ENCODE measurements at places on chromosomes 1 and 21.
A peak's percentile ranks its signal among the peaks of the same experiment; 100 is the strongest.

DNA sequence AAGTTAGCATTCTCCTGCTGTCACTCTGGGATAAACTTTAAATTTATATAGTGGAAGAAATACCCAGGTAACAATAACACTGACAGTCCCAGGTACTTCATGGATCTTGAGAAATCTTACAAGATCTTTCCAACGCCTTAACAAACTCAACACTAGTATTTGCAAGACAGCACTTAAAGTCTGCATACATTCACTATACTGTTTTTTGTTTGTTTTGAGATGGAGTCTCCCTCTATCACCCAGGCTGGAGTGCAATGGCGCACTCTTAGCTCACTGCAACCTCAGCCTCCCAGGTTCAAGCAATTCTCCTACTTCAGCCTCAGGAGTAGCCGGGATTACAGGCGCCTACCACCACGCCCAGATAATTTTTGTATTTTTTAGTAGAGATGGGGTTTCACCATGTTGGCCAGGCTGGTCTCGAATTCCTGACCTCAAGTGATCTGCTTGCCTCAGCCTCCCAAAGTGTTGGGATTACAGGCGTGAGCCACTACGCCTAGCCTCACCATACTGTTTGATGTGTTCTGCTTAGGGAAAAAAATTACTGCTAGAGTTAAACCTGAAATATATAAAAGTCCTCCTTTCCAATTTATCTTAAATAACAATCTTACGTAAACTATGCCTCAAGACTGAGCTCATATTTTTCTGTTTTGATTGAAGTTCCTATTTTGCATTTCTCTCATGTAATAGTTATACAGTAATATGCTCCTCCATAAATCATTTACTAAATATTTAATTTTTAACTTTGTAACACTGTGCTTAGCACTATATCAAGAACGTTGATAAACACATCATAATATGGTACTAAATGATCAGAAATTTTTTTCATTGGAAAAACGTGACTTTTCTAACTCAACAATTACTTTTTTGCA lies 17.5 kb downstream of the EYA3 start:
- DNase-seq: no peak

DNA sequence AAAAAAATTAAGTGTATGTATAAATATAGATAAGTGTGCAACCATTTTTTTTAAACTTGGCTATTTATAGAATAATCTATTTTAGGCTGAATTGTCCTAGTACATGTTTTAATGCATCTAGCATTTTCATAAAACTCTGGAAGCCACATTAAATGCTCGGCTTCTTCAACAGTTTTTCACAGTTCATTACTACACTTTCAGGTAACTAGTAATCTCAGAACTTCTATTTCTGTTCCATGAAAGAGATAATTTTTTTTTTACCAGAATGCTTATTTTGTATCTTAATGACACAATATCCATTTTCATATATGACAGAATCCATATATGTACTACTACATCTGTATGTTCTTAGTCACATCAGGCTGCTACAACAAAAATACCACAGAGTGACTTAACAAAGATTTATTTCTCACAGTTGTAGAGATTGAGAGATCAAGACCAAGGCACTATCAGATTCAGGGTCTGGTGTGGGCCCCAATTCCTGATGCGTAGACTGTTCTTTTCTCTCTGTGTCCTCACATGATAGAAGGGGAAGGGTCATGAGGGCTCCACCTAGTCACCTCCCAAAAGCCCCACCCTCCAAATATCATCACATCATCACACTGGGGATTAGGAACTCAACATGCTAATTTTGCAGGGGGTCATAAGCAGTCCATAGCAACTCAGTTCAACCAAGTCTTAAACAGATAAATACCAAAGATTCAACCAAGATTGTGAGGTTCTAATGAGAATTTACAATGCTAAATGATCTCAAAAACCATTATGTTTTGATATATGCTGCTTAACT lies 43.1 kb downstream of the ARHGAP29 start:
- no peak for DNase-seq

- DNase-seq: no peak
Measured at GRCh38 chr1:13735168-13735930, 35.4 kb downstream of the PRDM2 start.

GRCh38 chr1:50978144-50978851 lies 8.3 kb downstream of the CDKN2C start:
- peak; percentile 21 for DNase-seq

- no peak for DNase-seq
Measured at GRCh38 chr1:33436557-33437285, 5.8 kb upstream of the PHC2 start.

- DNase-seq: no peak
Measured at GRCh38 chr1:219347921-219348391, 174.3 kb downstream of the LYPLAL1 start.

GRCh38 chr21:32477424-32477745 lies 64.9 kb downstream of the EVA1C start:
- DNase-seq: no peak

- no peak for DNase-seq
Measured at GRCh38 chr1:67059346-67059745, 5.4 kb upstream of the SLC35D1 start.

- no peak for DNase-seq
Measured at GRCh38 chr1:35178874-35179380, 14.0 kb downstream of the SFPQ start.

GRCh38 chr1:63322944-63323864 lies 837 bp downstream of the FOXD3 start:
- no peak for DNase-seq

DNA sequence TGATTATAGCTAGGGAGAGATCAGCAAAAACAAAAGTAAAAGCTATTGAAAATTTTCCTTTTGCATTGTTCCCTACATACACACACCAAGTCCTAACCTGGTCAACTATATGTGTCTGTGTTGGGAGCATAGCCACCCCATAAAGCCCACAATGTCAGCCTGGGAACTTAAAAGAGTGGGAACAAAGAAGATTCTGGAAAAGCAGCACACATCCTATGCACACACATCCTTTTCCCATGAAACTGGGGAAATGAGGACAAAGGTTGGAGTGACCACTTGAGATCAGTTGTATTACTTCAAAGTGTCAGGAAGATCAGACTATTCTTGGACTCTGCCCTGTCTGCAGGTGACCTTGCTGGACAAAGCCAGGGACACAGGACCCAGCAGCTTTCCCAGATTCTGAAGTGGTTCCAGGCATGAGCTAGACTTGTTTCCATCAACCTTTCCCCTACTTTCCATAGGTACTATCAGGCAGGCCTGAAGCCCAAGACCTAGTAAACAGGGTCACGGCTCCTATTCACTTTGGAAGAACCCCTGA lies 15.9 kb downstream of the TXNIP start:
- DNase-seq: no peak

- DNase-seq: no peak
Measured at GRCh38 chr1:23548704-23549143, 10.6 kb downstream of the ID3 start.

DNA sequence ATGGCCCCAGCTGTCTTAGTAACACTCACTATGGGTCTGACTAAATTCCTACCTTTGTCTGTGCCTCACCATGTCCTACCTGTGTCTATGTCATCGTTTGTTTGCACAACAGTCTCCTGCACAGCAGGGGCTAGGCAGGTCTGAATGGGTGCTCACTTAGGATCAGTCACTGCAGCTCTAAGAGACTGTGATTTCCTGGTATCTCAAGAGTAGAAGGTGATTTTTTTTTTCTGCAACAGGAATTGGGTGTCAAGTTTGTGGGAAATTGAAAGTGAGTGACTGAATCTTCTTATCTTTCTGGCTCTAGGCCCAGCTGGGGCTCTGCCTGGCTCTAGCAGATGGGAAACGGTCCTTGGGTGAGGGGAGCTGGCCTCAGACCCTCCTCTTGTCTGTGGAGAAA lies 46.4 kb upstream of the TRABD2B start:
- no peak for DNase-seq

- no peak for DNase-seq
Measured at GRCh38 chr1:162627662-162628296, 4.5 kb upstream of the DDR2 start.

GRCh38 chr1:2785631-2786328 lies 15.7 kb downstream of the TTC34 start:
- DNase-seq: no peak

DNA sequence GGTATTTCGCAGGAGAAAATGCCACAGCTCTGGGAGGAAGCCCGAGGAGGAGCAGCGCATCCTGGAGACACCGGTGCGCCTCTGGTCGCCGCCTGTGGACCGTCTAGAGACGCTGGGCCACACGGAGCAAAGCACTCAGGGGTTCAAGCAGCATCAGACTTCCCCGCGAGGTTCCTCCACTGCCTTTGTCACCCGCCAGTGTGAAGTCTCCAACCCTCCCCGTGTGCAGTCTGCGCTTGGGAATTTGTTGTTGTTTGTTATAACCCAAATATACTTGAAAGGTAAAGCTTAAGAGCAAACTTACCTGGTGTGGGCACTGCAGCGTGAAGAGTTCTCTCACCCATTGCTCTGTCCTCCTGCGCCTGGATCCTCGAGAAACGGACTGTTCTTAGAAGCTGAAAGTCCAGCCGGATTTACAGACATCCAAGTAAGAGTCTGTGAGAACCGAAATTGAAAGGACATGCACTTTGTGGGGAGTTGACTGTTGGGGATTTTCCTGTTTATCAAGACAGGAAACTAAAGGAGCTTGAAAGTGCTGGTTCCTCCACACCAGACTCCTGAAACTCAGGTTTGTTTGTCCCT lies at the start of gene GBP4:
GBP4 (minus strand) TSS at position 452 of the 582 bp plus-strand sequence; CDS start at position 344, 108 bp downstream.
- no peak for DNase-seq

DNA sequence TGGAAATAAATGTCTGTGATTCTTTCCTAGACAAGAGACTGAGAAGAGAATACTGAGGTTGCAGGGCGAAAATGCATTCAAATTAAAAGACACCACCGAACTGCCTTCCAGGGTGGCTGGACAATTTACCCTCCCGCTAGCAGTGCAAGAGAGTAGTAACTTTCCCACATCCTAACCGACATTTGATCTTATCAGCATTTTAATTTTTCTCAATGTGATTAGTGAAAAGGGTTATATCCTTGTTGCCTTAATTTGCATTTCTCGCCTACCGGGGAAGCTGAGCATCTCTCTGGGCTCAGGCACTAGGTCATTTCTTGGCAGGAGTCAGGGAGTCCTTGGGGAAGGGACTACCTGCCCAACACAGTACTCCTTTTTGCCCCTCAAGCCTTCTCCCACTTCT lies 2.8 kb downstream of the TNFRSF8 start:
- no peak for DNase-seq

GRCh38 chr21:36478207-36478701 lies 1.7 kb downstream of the CLDN14 start:
- DNase-seq: no peak

DNA sequence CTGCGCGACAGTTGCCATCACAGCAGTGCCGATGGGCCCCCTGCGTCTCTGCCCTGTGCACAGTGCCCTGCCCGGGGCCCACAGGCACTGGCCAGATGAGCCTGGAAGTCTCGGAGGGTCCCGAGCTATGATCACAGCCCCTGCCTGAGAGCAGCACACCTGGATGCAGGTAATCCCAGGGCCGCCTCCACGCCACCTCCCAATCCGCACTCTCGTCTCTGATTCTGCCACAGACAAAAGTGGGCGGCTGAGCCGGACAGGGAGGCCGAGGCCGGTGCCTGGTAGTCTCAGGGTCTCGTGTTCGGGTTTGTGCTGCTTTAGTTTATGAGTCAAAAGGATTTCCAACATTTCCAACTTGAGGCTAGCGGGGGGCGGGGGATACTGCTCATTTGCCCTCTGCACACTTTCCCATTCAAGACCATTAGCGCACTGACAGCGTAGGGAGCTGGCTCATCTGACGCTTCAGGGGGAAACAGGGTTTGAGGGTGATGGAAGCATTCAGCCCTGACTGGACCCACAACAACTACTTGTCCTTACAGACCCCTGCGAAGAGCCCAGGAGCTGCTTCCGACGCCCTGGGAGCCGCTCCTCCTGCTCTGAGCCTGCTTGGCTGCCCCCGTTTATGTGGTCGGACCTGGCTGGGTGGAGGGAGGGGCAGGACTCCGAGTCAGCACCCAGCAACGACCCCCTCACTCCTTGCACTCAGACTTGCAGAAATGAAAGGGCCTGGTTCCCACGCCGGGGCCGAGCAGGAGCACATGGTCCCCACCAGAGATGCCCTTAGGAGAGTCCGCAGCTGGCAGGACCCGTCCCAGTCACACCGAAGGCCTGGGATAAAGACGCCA lies 1.8 kb upstream of the TTC34 start:
- no peak for DNase-seq

GRCh38 chr1:18157352-18157751 lies 49.8 kb downstream of the IGSF21 start:
- DNase-seq: no peak

- no peak for DNase-seq
Measured at GRCh38 chr1:17674726-17675500, 80.2 kb upstream of the ACTL8 start.

- DNase-seq: no peak
Measured at GRCh38 chr1:51840743-51841461, 37.6 kb downstream of the NRDC start.

GRCh38 chr1:24992124-24992760 lies 62.2 kb upstream of the RUNX3 start:
- no peak for DNase-seq

DNA sequence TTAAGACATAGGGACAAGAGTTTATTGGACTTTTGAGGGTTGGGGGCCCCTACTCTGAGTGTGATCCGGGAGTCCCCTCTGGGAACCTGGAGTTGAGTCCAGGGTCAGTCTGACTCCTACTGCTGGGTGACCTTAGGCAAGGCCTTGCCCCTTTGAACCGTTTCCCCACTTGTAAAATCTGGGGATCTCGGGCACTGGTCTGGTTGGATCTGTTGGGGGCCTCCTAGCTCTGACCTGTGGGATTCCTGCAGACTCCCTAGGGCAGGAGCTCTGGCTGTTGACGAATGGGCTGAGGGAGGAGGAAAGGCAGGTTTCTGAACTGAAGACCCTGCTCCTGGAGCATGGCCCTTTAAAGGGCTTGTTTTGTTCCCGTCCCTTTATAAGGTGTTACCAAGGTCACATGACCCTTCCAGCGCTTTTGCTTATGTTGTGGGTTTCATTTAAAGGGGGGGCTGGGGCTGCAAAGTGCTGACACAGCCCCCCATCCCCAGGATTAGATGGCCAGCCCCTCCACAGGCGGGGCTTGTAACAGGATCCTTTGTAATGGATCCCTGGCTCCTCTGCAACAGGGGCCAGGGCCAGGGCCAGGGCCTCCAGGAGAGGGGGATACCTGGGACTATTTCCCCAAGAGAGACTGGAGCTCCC lies 50.7 kb downstream of the YARS1 start:
- no peak for DNase-seq

GRCh38 chr21:25005388-25005787 lies 601.9 kb downstream of the MRPL39 start:
- DNase-seq: no peak

- no peak for DNase-seq
Measured at GRCh38 chr1:37605061-37605650, 9.4 kb upstream of the GNL2 start.
